ENCODE measurements at places on chromosomes 3 and 15.

DNA sequence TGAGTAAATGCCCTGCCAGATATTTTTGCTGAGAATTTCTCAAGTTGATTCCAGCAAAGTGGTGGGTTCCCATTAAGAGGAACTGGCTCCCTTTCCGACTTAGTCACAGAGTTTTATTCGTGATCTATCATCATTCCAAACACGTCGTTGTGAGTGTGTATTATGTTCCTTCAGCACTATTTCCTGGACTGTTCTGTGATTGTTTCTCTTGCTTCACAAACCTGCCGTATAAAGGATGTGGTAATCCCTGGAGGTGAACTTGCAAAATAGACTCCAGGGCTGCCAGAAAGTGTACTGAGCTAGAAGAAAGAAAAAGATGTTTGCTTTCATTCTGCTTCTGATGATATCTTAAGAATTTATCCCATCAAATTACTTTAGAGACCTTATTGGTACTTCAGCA, 14.5 kb upstream of the CAPN3 start:
- no peak for DNase-seq

DNA sequence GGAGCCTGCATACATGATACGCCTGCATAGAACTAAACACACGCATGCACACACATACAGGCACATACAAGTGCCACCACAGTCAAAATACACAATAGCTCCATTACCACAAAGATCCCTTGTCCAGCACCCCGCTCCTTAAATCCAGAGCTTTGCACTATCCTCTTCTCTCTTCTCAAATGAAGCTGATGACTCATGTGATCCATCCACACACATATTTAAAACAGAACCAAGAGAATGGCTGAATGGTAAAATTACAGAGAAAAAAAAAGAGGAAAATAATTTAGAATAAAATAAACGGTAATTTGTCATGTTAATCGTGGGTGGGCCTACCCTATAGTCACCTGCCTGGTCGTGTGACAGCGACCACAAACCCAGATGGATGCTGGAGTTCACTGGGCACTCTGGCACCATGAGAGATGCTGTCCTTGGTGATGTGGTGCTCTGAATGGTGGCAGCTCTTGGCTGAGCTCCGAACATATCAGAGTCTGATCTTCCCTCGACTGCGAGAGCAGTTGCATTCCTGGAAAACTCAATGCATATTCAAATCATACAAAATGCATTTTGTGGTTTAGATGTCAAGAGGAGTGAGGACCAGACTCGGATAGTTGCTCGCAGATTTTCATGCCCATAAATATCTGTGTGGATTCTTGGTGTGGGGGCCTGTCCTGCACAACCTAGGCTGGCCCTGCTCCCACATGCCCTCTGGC, 8.9 kb downstream of the IQSEC1 start:
- no peak for DNase-seq

DNA sequence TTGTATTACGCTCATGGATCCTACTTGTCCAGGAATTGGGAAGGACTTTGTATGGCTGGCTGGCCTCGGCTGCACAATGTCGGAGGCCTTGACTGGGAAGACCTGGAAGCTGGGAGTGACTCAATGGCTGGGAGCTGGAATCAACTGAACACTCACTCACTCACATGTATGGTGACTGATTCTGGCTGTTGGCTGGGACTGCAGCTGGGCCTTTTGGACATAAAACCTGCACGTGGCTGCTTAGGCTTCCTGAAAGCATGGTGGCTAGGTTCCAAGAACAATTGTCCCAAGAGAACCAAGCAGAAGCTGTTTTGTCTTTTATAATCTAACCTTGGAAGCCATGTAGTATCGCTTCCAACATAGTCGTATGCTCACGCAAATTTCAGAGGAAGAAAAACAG, 38.0 kb upstream of the CMTM8 start:
- DNase-seq: no peak

GRCh38 chr3:11576453-11576852, 67.3 kb downstream of the VGLL4 start:
- DNase-seq: no peak

- DNase-seq: no peak
Measured at GRCh38 chr15:77226652-77227051, 155.7 kb upstream of the TSPAN3 start.

GRCh38 chr3:124552224-124552623, 178.0 kb upstream of the UMPS start:
- DNase-seq: no peak

DNA sequence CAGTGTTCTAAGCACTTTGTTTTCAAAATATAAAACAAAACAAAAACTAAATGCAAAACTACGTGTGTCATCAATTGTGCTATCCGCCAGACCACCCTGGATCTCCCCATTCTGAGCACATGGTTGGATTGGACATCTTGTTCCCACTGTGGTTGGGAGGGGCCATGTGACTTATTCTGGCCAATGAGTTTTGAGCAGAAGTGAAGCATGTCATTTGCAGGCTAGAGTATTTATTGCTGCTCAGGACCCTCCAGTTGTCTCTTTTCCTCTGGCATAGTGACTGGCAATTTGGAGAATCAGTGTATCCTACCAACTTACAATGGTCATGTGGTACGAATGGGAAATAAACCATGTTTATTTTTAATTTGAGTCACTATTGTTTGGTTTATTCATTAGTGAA, 70.2 kb upstream of the ST8SIA2 start:
- DNase-seq: no peak

- no peak for DNase-seq
Measured at GRCh38 chr15:75916978-75917377, 13.3 kb downstream of the FBXO22 start.

- DNase-seq: no peak
Measured at GRCh38 chr3:33377489-33377888, 62.7 kb downstream of the UBP1 start.
